ENCODE measurements at places on chromosomes 7 and 10. TPM values are rescaled to one million over a fixed set of nuclear protein-coding genes. Genes with fewer than 3 reads are reported as not detected.

GRCh38 chr7:43099750-43100149, 12.7 kb upstream of the HECW1 start:
- no peak for DNase-seq

Gene GRK5
- total RNA-seq = 67.8 TPM

Gene PWWP2B
- 33.7 TPM for total RNA-seq

Gene FAM20C
- total RNA-seq = 52.4 TPM
